ENCODE measurements at places on chromosomes 4 and X.
A peak's percentile ranks its signal among the peaks of the same experiment; 100 is the strongest.

DNA sequence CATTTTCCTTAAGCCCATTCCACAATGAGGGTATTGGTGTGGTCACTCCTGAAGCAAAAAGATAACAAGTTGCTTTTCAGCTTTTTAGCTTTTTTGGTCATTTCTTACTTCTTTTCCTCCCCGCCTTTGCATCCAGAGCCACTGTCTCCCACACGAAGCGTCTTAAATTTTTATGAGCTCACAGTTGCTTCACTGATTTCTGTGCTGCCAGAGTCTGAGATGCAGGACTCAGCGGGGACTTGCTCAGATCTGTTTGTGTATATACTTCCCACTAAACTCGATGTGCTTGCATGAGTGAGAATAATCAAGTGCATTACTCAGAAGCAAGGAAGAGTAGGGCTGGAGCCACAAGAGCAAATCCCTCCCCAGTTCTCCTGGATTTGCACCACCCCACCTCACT, 80.2 kb upstream of the FHL1 start:
- no peak for DNase-seq

DNA sequence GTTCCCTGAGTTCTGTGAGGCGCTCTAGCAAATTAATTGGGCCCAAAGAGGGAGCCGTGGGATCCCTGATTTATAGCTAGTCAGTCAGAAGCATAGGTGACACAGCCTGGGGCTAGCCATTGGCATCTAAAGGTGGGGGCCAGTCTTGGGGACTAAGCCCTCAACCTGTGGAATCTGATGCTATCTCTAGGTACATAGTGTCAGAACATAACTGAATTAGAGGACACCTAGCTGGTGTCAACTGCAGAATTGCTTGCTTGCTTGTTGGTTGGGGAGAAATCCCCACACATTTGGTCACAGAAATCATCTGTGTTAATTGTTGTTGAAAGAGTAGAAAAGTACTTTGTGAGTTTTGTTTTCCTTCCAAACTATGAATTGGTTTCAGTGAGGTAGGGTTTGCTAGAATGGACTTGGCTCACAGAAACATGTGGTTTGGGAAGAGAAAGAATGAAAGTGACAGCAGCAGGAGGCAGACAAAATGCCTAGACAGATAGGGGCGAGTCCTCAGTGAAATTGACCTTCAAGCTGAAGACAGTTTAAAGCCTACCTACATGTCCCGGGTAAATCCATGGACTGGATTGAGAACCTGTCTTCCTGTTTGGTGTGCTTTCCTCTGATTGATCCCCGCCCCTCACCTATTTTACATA, 12.8 kb upstream of the GPR82 start:
- DNase-seq, result no peak

DNA sequence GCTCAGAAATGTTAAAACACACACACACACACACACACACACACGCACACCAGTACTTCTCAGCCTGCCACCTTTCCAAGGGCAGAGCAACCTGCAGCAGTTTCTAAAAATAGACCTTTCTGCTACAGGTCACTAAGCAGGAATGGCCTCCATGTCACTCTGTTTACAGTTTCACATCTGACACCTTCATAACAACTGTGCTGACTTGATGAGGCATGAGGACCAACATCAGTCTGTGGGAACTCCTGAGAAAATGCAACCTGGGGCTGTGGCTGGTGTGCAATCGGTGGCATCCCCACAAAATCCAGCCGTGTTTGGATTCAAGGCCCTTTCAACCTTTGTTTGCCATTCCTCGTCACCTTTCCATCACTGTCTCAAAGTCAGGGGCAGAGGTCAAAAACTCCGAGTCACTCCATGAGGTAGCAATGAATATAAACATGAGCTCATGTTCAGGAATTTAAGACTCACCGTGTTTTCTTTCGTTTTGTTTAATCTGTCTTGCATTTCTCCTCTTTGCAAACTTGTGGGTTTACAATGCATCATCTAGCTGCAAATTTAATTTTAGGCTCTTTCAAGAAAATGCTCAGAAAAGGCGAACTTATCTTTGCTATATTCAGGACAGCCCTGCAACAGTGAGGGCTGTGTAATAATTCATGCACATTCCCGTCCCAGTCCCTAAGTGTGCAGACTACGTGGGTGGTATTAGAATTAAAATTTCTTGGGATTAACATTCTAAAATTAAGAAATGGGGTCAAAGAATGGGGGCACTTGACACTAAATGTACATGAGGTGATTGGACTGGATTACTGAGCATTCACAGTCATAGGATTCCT, 135.3 kb downstream of the SHROOM3 start:
- peak; percentile 61 for DNase-seq

DNA sequence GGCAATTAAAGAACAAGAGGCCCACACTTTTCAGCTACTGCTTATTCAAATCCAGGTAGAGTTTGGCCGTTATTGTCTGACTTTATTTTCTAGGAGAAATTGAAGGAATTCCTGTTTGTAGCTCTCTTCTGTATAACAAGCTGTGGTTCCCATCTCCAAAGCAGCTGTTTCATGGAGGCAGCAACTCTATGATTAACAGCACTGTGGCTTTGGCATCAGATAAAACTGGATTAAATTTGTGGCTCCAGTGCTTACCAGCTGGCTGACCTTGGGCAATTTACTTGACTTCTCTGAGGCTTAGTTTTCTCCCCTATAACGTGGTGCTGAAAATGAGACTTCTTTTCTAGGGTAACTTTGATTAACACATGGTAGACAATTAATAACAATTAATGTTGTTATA, 28.1 kb downstream of the SLC30A9 start:
- no peak for DNase-seq

- DNase-seq, result no peak
Observed at GRCh38 chr4:119302073-119302832, 19.7 kb downstream of the FABP2 start.

DNA sequence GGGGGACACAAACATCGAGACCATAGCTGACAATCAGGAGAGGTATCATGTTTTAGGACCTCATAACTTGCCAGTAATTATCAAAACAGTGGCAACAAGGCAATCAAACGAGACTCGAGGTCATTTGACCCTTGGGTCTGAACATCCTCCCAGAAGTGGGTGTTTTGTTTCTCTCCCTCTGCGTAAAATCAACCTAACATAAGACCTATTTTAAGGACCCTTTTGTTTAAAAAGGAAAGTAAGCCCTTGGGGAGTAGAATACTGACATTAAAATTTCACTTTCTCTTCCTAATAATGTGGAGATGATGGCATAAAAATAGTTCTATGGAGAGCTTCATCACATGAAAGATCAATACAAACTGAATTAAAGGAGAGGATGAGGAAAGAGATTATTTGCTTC, 106.2 kb upstream of the PUDP start:
- no peak for DNase-seq

DNA sequence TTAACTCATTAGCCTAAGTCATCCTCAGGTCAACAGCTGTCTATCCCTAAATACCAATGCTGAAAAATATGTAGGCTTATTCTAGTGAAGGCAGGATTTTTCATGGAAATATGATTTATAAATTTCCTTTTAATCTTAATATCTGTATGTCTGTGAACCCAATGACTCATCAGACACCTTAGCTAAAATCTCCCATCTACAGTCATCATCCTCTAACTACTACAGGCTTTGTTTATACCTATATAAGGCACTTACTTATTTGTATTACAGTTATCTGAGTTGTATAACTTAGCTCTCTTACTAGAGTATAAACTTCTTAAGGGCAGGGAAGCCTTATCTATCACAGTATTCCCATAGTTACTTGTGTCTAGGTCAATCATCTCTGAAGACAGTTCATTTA, 24.2 kb downstream of the AMMECR1 start:
- no peak for DNase-seq

GRCh38 chr4:13678186-13678924, 50.8 kb upstream of the BOD1L1 start:
- peak; percentile 28 for DNase-seq

DNA sequence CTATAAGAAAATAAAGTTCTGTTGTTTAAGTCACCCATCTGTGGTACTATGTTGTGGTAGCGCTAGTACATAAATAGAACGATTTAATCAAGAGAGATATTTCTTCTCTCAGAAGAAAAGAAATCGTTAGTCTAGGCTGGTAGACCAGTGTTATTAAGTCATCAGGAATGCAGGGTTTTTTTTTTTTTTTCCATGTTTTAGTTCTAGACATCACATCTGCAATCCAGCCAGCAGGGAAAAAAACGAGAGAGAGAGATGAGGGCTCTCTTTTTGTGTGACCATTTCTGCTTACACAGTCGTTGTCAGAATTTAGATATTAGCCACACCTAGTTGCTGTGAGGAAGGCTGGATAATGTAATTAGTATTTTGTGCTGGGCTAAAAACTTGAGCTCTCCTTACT, 417.4 kb downstream of the TMA16 start:
- no peak for DNase-seq

DNA sequence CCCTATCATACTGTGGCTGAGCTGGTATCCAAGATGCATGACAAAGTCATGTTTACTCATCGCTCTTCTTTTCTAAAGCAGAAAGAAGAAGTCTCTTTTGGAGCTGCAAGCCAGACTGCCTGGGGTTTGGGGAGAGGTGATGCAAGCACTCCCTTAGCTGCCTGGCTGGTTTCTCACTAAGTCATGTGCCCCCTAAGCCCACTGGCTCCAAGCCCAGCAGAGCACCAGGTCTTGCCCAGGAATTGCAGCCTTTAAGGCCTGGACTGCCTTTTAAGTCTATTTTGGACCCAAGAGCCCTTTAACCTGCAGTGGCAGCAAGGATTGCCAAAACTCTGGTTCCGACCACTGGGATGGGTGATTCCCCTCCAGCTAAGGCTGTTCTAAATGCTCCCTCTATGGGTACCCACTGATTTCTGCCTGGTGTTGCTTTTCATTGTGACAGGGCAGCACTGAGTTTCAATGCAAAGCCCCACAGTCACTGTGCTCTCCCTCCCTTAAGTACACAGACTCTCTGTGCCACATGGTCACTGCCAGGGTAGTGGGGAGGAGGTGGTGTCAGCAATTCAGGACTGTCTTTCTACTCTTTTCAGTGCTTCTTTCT, 548.6 kb downstream of the TLL1 start:
- DNase-seq, result no peak

GRCh38 chr4:101345596-101346350, 1.6 kb downstream of the PPP3CA start:
- peak; percentile 69 for DNase-seq

DNA sequence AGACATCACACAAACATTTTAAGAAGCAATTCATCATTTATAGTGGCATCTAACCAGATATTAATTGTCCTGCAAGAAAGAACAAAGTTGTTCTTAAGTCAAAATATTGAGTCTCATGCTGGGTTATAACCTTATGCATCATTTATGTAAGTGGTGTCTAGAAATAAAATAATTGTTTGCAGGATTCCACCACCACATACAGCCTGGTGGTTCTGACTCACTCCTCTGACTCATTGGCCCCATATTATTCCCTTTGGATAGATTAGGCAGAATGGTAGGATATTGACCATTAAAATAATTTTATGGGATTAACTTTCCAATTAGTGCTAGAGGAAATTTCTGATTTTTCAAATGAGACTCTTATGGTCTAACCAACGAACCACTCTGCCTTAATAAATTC, 384.5 kb downstream of the GRXCR1 start:
- DNase-seq, result no peak

GRCh38 chrX:41322821-41323603, 10.9 kb upstream of the DDX3X start:
- DNase-seq, result no peak

DNA sequence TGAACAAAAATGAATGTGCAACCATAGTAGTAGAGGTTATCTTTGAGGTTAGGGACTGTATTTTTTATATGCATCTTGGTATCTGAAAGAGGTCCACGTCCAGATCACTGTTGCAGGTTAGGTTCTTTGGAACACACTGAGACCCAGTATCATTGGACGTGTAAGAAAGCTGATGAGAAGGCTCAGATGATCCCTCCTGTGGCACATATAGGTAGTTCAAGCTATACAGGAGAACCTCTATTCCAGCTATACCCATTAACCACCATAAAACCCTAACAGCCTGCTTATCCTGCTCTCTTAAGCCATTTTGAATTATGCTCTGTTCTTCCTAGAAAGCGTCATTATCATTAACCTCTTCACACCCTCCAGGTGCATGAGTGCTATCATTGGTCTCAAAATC, 930.7 kb upstream of the HS3ST1 start:
- DNase-seq, result no peak

DNA sequence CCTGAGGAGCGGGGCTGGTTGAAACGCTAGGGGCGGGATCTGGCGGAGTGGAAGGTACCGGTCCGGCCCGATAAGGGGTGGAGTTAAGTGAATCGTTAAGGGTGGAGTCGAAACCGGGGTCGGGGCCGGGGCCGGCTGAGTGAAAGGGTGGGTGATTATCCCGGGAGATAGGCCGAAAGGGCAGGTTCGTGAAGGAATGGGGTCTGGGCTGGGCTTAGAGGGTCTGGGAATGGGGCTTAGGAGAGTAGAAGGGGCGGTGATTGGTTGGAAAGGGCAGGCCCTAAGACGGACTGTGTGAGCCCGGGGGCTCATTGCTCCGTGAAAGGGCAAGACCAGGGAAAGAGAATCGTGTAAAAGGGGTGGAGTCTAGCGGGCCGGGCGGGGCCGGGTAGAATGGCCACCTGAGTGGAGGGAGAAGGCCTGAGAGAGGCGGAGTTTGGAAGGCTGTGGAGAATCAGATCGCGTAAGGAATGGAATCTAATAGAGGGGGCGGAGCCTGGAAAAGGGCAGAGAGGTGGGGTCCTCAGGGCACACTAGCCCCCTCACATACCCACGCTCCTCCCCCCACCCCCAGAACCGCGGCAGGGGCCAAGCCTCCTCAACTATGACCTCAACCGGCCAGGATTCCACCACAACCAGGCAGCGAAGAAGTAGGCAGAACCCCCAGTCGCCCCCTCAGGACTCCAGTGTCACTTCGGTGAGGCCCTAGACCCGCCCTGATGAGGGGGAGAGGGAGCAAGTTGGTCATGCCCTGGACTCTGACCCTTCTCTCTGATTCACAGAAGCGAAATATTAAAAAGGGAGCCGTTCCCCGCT, 430 bp downstream of the HDAC6 start:
- DNase-seq, result peak; percentile 86

- no peak for DNase-seq
Observed at GRCh38 chr4:150569998-150570535, 11.9 kb upstream of the MAB21L2 start.

GRCh38 chrX:102517326-102517725, 787 bp upstream of the TMSB15A start:
- DNase-seq, result no peak

GRCh38 chr4:20552004-20552403, 148.3 kb upstream of the PACRGL start:
- no peak for DNase-seq

DNA sequence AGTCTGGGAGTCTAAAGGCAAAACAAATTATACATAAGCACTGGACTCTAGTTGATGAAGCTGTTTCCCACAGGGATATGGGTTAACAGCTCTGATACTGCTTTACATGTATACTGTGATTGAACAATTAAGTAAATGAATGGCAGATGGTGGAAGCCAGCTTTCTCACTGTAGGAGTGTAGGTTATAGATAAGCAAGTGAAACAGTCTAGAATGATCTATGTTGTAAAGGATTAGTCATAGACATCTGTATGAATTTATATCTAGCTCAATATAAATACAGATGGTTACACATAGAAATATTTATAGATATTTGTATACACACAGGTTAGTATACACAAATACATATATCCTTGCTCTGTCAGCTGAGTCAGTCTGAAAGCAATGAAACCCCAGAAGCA, 276.1 kb downstream of the PPARGC1A start:
- DNase-seq, result no peak

GRCh38 chr4:6724421-6725111, 8.6 kb downstream of the BLOC1S4 start:
- no peak for DNase-seq
